ENCODE measurements at places on chromosomes 5 and 9.
A peak's percentile ranks its signal among the peaks of the same experiment; 100 is the strongest.

- no peak for DNase-seq
Measured at GRCh38 chr9:14011799-14012560, 302.0 kb downstream of the NFIB start.

GRCh38 chr9:122158202-122158601 is 1.4 kb downstream of the NDUFA8 start:
- peak; percentile 15 for DNase-seq

DNA sequence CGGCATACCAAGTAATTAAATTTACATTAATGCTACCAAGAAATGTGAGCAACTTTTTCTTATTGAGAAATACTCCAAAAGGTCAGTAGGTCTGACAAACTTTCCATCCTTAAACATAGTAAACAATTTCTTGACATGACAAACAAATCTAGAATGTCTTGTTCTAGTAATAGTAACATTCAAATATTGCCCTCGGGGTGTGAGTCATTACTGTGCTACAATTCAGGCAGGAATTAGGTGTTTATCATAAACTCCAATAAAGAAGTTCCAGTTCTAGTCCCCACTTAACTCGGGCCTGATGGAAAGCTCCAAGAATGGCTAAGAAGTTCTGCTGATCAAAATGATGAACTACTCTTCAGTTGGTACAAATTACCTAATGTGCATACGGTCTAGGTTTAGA is 235.6 kb upstream of the TUSC1 start:
- no peak for DNase-seq

DNA sequence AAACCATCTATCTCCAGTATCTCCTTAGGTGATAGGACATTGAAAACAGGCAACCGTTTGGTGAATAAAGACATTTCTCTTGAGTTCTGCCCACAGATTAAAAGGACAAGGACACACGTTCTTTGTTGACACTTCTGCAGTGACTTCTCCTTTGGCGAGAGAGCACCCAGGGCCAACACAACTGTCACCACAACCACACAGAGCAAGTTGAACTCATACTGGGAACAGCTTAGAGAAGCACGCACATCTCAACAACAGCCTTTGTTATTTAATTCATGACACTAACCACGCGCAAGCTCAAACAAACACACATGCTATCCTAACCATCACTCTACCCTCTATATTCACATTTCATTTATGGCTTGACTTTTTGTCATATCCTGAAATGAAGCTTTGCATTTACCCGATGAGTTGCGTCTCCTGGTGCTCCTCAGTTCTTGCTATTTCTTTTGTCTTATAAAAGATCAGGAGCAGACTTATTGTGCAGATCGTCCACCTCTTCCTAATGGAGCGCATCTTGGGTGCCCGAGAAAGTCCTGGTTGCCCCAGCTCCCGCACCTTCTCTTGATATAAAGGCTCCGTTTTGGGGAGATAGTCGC is 543 bp downstream of the ST8SIA4 start:
- peak; percentile 63 for DNase-seq

DNA sequence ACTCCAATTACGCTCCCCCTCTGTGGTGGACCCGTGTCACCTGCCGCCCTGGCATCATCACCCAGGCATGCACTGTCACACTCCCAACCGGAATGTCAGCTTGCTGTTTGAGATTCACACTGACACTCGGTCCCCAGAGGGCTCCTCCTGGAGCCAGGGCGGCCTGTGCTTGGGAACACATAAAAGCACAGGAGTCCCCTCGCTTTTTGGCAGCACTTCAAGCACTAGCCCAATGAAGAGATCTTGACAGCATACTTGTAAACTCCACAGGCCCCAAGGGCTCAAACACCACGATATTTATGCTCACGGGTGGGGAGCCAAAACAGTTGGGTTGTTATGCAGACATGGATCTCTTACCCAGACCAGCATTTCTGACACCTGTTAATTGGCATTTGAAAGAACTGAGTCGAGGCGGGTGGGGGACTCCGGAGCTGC is 90.8 kb upstream of the EGFLAM start:
- no peak for DNase-seq

DNA sequence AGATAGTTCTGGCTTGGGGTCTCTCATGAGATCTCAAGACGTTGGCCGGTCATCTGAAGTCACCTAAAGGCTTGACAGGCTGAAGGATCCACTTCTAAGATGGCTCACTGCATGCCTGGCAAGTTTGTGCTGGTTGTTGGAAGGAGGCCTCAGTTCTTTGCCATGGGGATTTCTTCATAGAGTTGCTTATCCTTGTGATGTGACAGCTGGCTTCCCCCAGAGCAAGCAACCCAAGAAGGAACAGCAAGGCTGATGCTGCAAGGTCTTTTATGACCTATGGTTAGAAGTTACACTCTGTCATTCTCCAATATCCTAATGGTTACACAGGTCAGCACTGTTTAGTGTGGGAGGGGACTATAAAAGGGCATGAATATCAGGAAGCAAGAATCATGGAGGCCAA is 20.7 kb upstream of the GRPEL2 start:
- DNase-seq = no peak

- DNase-seq = no peak
Measured at GRCh38 chr9:2628919-2629318, 7.3 kb downstream of the VLDLR start.

GRCh38 chr5:54845567-54845941 is 139.8 kb downstream of the ESM1 start:
- no peak for DNase-seq

- peak; percentile 81 for DNase-seq
Measured at GRCh38 chr9:35102769-35103659, at the start of gene STOML2. Gene STOML2 (minus strand): TSS chr9:35103131. CDS start chr9:35103094, 37 bp downstream.

DNA sequence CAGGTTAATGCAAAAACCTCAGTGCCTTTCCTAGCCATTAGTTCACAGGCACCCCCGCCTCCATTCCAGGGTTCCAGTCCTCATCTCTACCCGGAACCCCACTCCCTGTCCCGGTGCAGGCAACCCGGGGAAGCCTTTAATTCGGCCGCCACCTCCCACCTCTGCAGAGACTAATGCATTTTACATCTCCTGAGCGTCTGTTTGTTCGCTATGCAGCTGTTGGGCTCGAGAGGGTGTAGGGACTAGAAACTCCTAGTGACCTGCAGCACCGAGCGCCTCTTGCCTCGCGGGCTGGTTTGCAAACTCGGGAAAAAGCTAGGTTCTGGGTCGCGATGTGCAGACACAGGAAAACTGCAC is 3.6 kb downstream of the GDNF start:
- no peak for DNase-seq

DNA sequence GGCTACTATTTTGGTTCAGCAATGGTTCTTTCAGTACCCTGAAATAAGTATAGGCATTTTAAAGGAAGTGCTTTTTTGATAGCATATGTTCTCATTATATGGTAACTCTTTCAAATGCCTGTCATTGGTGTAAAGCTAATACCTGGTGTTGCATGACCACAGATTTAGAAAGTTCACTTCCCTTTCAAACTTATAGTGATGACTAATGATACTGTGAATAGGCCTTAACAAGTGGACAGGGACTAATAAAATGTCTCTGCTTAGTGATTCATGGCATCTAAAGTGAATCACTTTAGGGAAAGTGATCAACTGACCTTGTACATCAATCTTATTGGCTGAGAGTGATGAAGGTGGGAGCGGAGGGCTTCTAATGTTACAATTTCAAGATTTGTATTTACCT is 21.6 kb downstream of the MRPL22 start:
- no peak for DNase-seq

DNA sequence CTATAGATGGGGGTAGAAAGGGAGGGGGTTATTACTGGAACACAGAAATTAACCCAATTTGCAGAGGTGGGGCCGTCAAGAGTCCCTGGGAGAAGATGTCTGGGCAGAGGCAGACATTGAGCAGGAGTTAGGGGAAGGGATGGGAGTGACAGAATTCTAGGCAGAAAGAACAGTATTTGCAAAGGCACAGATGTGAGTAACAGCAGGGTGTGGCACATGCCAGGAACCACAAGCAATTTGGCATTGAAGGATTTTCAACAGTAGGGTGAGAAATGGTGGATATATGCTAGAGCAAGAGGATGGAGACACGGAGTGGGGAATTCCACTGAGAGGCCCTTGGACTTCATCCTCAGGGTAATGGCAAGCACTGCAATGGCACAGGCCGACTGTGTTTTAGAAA is 71.6 kb upstream of the FRRS1L start:
- no peak for DNase-seq

DNA sequence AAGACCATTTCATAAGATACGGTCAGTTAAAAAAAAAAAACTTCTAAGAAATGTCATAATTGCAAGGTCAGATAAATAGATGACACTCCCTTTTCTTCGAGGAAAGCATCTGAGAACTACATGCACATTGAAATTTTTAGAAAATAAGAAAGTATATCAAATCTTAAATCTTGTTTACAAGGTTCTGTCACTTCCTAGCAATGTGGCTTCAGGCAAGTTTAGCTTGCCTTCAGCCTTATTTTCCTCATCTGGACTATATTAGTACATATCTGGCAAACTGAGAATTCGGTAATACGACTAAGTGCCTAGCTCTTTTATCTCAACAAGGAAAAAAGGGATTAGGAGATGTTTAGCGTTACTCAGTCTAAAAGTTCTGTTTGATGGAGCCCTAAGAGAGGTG is 32.5 kb upstream of the OR2K2 start:
- DNase-seq = no peak

GRCh38 chr5:158874792-158875191 is 224.9 kb downstream of the EBF1 start:
- DNase-seq = no peak

Data from stimulated activated naive CD8-positive, alpha-beta T cell treated with anti-CD3 and anti-CD28 coated beads, Interleukin-15, amount 100 ng/mL, for 72 hours (primary cell).